ENCODE measurements at places on chromosomes 6 and 20. TPM values are rescaled to one million over a fixed set of nuclear protein-coding genes. Genes with fewer than 3 reads are reported as not detected.
A peak's percentile ranks its signal among the peaks of the same experiment; 100 is the strongest.

RBM38 gene
- 121 TPM for total RNA-seq

ID4 gene
- not detected for total RNA-seq

OPRM1 gene
- not detected for total RNA-seq

DNA sequence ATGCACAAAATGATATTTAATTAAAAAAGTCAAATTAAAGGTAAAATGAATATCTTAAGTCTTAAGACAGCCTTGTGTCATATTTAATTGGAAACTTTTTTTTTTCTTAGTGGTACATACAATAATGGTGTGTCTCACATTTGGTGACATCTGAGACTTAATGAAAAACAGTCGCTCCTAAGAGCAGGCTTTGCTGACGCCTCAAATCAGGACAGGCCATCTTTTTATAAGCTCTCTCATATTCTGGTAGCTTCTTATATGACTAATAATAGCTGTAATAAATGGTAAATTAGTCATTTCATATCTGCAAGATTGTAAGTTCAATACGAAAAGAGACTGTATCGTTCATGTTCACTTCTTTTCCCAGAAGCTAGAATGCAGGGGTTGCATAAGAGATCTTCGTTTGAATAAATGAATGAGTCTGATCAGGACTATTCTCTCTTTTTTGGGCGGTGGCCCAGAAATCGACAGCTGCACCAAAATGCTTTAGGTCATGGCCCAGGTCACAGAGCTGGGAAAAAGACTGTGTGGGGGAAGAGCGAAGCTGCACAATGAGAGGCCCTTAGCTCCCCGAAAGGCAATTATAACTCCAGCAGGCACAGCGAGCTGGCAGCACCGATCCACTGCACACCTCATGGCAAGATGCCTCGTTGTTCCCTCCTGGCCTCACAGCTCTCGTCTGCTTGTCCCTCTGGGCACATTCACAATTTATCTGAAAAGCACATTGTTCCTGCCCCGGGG is 69.4 kb downstream of the NRN1 start:
- H3K4me1 ChIP-seq = no peaks in the 10 kb centered on the region
- no peak overlapping the region for H3K27ac ChIP-seq
- peaks cover 8% of the 10 kb centered on the region for H3K27me3 ChIP-seq
- no peak overlapping the region for H3K4me3 ChIP-seq

DNA sequence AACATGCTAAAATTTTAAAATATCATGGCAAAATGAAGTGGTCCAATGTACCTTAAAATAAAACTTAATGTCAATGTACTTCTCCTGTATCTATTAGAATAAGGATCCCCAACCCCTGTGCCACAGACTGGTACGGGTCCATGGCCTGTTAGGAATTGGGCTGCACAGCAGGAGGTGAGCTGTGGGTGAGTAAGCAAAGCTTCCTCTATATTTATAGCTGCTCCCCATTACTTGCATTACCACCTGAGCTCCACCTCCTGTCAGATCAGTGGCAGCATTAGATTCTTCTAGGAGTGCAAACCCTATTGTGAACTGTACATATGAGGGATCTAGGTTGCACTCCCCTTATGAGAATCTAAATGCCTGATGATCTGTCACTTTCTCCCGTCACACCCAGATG is 86.0 kb downstream of the SLC16A10 start:
- H3K27ac ChIP-seq = no peak overlapping the region
- H3K27me3 ChIP-seq = no peaks in the 10 kb centered on the region
- no peaks in the 10 kb centered on the region for H3K36me3 ChIP-seq
- H3K4me1 ChIP-seq = peaks cover 23% of the 10 kb centered on the region
- no peak overlapping the region for H3K4me3 ChIP-seq

DNA sequence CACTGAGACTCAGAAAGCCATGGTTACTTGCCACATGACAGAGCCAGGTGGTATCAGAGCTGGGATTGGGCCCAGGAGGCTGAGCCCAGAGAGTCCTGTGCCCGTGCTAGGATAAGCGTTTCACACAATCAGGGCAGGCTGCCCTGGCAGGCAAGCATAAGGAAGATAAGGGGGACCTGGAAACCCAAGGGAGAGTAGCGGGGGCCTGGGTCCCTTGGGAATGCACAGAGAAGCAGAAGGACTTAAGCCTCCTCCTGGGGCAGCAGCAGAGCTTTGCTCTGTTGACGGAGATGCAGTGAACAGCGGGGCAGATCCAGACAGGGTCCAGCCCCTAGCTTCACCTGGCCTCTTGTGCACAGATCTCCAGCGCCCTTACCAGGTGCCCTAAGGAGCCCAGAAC is 8.7 kb downstream of the TRIB3 start:
- no peak overlapping the region for H3K4me3 ChIP-seq
- DNase-seq = no peak
- H3K36me3 ChIP-seq = peaks cover 34% of the 10 kb centered on the region
- peaks cover 5% of the 10 kb centered on the region for H3K4me1 ChIP-seq
- H3K27me3 ChIP-seq = no peaks in the 10 kb centered on the region

GRCh38 chr6:38804358-38804757 is 89.2 kb downstream of the DNAH8 start:
- H3K4me1 ChIP-seq = no peaks in the 10 kb centered on the region
- no peak overlapping the region for H3K27ac ChIP-seq
- H3K27me3 ChIP-seq = peaks cover 40% of the 10 kb centered on the region

DNA sequence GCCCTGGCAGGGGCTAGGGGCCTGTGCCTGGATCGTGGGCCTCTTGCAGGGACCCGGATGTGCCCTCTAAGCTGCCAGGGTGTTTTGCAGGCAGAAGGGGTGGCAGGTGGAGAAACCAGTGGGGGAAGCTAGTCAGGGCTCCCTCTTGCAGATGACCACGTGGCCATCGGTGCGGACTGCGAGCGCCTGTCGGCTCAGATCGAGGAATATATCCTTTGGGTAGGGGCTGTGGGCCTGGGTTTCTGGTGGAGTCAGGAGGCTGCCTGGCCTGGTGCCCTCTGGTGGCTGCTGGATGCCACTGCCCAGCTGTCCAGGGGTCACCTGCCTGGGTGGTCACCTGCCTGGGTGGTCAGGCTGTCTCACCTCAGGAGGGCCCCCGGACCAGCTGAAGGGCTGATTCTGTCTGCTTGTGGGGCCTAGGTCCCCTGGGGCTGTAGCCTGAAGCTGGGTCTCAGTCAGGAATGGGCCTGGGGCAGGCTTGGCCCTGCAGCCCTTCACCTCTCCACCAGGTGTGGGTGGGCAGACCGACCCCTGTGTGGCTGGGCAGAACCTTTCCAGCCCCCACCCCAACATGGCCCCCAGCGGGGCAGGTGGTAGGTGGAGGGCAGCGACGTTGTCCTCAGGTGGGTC is 6.7 kb downstream of the TCEA2 start:
- H3K27me3 ChIP-seq = no peaks in the 10 kb centered on the region
- H3K27ac ChIP-seq = no peak overlapping the region
- DNase-seq = no peak
- no peaks in the 10 kb centered on the region for H3K36me3 ChIP-seq

GRCh38 chr6:101663100-101663499 is 269.6 kb downstream of the GRIK2 start:
- no peaks in the 10 kb centered on the region for H3K27me3 ChIP-seq
- no peaks in the 10 kb centered on the region for H3K36me3 ChIP-seq

DNA sequence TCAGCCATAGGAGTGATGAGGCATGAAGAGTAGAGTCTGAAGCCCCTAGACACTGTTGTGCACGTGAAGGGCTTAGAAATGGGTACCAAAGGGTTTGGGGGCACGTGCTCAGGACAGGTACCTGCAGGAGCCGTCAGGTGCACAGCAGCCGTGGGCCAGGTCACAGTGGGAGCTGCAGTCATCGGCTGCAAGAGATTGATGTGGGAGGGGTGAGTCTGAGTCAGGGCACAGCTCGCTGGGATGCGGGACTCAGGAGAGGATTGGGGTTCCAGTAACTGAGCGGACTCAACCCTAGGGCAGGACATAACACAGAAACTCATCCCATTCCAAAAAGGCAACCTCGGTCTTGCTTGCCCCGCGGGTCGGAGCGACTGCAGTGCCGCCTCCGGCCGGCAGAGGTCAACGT is 1.1 kb downstream of the DLK2 start:
- H3K27me3 ChIP-seq = no peaks in the 10 kb centered on the region
- H3K27ac ChIP-seq = peak overlapping the region; percentile 91
- H3K4me1 ChIP-seq = peaks cover 17% of the 10 kb centered on the region
- peak overlapping the region; percentile 82 for H3K4me3 ChIP-seq

- no peak overlapping the region for H3K27ac ChIP-seq
- DNase-seq = no peak
- H3K36me3 ChIP-seq = no peaks in the 10 kb centered on the region
- no peaks in the 10 kb centered on the region for H3K4me1 ChIP-seq
- peaks cover 35% of the 10 kb centered on the region for H3K27me3 ChIP-seq
These were observed 290.2 kb downstream of the PHACTR1 start for GRCh38 chr6:13006578-13007300.
